Activated naive CD4-positive, alpha-beta T cell treated with anti-CD3 and anti-CD28 coated beads for 36 hours (primary cell): ENCODE measurements at places on chromosomes 7 and 10. TPM values are rescaled to one million over a fixed set of nuclear protein-coding genes. Genes with fewer than 3 reads are reported as not detected.
A peak's percentile ranks its signal among the peaks of the same experiment; 100 is the strongest.

GRCh38 chr7:39582536-39582935 lies 16.3 kb downstream of the YAE1 start:
- DNase-seq: no peak

DNA sequence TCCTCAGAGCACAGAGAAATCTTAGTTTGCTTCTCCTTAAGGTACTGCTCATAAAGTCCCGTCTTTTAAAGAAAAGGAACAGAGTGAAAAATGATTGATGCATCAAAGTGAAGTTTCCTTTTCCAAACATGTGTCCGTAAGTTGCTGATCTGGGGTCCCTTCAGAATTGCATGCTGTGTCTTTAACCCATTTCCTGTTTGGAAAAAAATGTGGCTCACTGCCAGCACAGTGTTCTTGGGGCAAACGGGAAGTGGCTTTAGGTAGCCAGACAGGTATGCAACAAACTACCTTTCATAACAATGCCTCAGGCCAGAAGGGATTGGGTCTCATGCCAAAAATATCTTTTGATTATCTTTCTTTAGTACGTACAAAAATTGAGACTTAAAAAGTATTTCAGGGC lies 50.9 kb downstream of the TFAM start:
- DNase-seq: peak; percentile 10

- no peak for DNase-seq
These were observed 97.3 kb downstream of the CCDC71L start for GRCh38 chr7:106563466-106564150.

The PDK4 gene
- not detected for total RNA-seq

The DPY19L1 gene
- 5.9 TPM for total RNA-seq

- DNase-seq: no peak
These were observed 58.6 kb upstream of the MKRN1 start for GRCh38 chr7:140537750-140538482.

The CPN1 gene
- not detected for total RNA-seq

The CALML3 gene
- total RNA-seq: not detected
